NCI-H1436 treated with DMSO at 0.1 percent for 48 hours (cell line): ENCODE measurements at places on chromosomes 12 and 14.

DNA sequence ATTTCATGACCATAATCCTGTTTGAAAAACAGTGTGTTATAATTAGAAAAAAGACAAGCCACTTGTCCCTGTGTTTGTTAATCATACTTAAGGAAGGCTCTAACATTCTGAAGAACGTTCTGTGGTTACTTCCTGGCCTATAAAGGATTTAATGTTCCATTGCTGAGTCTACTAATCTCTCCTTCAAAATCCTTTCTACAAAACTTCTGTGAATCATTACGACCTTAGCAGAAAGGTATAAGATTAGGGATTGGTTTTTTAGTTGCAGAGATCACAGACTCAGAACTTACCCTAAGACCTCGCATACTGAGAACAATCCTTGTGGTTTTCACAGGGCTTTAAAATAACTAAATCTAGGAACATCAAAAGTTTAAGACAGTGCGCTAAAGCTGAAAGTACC is 48.3 kb downstream of the TMCC3 start:
- no peak for DNase-seq

GRCh38 chr14:52106840-52107239 is 38.0 kb upstream of the NID2 start:
- DNase-seq, result no peak

- no peak for DNase-seq
Observed at GRCh38 chr14:67562025-67562775, 29.1 kb downstream of the PLEKHH1 start.

DNA sequence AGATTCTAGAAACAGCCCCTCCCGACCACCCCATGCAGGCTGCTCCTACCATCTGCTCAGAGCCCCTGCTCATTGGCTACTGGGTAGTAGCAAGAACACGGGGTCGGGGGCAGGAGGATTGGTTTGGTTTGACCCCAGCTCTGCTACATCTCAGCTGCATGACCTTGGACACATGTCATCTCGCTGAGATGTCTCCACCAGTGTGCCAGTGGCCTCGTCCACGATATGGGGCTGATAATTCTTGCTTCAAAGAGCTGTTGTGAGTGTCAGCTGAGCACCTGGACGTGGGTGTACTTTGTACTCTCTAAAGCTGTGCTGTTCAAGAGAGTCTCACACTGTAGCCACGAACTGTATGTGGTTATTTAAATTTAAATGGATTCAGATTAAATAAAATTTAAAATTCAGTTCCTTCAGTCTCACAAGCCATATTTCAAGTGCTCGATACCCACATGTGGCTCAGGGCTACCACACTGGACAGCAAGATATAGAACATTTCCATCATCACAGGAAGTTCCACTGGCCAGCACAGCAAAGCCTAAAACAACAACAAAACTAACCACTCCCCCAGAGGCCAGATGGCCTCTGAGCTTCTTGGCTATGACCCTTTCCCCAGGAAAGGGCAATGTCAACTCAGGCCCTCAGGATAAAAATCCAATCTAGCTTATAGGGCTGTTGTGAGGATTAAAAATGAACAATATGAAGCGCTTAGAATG is 18.6 kb downstream of the LTBP2 start:
- no peak for DNase-seq

DNA sequence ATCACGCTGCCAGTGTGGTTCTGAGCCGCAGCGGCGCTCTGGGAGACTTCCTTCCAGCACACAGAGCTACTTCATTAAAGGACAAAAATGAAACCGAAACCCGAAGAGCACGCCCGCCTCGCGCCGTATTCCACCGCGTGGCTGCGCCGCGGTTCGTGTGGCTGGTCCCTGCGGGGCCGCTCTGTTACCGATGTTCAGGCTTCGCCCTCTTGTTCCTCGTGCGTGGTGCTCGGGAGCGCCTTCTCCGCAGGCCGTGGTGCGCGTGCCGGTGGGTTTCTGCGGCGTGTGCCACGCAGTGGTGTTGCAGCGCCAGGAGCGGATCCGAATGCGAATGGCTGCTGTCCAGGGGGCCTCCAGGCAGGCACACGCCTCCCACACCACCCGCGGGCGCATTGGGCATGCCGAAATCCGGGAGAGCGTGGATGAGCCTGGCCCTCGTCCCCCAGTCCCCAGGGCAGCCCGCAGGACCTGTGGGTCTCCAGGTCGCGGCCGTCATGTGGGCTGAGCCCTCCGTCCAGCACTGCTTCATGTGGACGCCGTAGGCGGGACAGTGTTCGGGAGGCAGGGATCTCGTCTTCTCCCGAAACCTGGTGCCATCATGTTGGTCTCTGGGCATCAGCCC is 91.2 kb downstream of the ADGRD1 start:
- DNase-seq, result no peak

GRCh38 chr12:53212931-53213330 is 5.9 kb upstream of the ITGB7 start:
- DNase-seq, result no peak

- no peak for DNase-seq
Observed at GRCh38 chr14:22122829-22123560, 449.4 kb upstream of the OR4E1 start.

- DNase-seq, result no peak
Observed at GRCh38 chr12:25800101-25800500, 158.4 kb upstream of the RASSF8 start.

DNA sequence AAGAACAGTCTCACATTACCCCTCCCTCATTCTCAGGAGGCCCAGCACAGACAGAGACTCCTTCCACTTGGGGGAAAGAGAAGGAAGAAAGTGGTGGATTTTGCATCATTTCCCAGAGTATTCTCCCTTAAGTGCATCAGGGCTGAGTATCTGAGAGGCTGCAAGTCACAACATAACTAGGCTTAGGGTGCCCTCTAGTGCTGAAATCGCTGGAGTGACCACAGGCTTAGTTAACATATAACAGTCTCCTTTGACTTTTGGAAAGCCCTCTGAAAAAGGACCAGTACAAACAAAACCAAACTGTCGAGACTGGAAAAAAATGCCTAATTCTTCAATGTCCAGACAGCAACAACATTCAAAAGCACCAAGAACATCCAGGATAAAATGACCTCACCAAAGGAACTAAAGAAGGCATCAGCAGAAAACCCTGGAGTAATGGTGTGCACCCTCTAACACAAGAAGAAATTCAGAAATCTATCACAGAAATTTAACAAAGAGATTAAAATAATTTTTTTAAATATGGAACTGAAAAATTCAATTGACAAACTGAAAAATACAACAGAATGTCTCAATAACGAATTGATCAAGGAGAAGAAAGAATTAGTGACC is 412.3 kb downstream of the RPS29 start:
- DNase-seq, result no peak

DNA sequence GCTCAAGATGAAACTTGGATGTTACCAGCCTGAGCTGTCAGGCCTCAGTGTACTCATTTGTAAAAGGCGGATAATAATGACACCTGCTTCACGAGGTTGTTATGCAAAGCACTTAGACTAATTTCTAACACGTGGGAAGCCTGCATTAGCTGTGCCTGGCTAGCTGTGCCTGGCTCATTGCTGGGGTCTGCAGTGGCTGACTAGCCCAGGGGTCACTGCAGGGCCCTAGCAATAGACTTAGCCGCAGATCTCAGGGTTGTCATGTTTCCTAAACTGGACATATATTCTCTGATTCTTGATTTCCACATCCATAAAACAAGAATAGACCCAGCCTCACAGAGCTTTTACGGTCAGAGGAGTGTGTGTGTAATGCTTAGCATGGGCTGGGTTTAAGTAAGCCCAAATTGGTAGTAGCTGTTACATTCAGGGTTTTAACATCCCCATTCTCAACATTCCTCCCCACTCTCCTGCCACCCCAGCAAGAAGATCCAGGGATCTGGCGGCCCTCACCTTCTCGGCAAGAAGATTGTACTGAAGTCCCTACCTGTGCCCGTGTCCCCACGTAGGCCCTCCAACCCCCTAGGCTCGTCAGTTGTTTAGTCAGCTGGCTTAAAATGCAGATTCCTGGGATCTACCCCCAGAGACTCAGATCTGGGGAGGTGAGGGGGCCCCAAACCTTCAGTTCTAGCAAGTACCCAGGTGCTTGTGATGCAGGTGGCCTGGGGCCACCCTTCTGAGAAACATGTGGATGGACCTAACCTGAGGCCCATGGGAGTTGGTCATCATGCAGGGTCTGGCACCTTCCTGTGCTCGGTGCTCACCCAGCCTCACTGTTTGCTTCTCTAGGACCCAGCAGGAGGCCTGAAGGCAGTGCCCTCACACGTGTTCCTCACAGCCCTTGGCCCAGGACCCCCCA is 8.6 kb downstream of the NR4A1 start:
- DNase-seq, result no peak

DNA sequence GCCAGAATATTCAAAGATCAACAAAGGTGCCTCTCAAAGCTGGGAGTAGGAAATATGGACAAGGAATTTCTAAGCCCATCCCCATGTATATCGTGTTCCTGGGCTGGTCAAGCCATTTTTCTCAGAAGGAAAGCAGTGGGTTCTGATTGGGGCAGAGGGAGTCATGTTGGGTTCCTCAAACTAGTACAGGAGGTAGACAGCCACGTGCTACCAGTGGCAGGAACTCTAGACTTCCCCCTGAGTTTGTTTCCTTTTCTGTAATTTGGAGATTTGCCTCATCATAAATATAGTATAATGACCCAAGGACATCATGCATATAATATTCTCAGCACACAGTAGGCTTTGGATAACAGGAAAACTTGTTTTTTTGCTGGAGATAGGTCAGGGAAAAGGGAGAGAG is 16.4 kb upstream of the PLEKHH1 start:
- DNase-seq, result no peak

DNA sequence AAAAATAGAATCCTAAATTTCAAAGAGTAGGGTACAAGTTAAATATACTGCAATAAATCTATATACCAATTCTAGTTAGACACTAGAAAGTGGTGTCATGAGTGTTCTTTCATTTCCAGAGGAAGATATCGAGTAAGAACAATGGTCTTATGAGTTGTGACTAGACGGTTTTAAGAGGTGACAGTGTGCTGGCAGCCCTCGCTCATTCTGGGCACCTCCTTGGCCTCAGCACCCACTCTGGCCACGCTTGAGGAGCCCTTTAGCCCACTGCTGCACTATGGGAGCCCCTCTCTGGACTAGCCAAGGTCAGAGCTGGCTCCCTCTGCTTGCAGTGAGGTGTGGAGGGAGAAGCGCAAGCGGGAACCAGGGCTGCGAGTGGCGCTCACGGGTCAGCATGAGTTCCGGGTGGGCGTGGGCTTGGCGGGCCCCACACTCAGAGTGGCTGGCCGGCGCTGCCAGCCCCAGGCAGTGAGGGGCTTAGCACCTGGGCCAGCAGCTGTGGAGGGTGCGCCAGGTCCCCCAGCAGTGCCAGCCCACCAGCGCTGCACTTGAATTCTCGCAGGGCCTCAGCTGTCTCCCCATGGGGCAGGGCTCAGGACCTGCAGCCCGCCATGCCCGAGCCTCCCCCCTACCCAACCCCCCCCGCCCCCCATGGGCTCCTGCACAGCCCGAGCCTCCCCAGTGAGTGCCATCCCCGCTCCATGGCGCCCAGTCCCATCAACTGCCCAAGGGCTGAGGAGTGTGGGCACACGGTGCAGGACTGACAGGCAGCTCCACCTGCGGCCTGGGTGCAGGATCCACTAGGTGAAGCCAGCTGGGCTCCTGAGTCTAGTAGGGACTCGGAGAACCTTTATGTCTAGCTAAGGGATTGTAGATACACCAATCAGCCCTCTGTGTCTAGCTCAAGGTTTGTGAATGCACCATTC is 18.7 kb downstream of the PRKD1 start:
- no peak for DNase-seq

- peak; percentile 71 for DNase-seq
Observed at GRCh38 chr12:52175371-52176350, 16.2 kb downstream of the KRT80 start.

- no peak for DNase-seq
Observed at GRCh38 chr12:57452181-57452936, 2.7 kb upstream of the INHBE start.

DNA sequence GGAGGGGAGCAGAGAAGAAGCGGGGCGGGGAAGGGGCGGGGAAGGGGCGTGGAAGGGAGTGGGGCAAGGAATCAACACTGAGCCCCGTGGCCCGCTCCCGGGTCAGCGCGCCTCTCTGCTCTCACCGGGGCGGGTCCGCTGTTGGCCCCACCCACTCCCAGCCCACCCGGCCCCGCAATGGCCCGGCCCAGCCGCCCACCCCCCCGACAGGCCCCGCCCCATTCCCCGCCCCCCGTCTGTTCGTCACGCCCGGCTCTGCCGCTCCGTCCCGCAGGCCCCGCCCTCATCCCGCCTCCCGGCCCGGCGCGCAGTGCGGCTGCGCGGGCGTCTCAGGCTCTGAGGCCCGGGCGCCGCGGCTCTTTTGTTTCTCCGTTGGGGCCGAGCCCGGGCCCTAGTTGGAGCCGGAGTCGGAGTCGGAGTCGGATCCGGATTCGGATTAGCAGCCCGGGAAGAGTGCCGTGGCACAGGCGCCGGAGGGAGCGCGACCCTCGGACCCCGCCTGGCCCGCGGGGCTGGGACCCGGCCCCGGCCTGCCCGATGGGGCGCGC is at the start of gene ULK1:
TSS of gene ULK1 (plus strand) at position 310 of the 548 bp plus-strand sequence. CDS start 380 bp downstream, outside the sequence.
- peak; percentile 74 for DNase-seq

- DNase-seq, result no peak
Observed at GRCh38 chr12:110123919-110124268, 263 bp upstream of the IFT81 start.

DNA sequence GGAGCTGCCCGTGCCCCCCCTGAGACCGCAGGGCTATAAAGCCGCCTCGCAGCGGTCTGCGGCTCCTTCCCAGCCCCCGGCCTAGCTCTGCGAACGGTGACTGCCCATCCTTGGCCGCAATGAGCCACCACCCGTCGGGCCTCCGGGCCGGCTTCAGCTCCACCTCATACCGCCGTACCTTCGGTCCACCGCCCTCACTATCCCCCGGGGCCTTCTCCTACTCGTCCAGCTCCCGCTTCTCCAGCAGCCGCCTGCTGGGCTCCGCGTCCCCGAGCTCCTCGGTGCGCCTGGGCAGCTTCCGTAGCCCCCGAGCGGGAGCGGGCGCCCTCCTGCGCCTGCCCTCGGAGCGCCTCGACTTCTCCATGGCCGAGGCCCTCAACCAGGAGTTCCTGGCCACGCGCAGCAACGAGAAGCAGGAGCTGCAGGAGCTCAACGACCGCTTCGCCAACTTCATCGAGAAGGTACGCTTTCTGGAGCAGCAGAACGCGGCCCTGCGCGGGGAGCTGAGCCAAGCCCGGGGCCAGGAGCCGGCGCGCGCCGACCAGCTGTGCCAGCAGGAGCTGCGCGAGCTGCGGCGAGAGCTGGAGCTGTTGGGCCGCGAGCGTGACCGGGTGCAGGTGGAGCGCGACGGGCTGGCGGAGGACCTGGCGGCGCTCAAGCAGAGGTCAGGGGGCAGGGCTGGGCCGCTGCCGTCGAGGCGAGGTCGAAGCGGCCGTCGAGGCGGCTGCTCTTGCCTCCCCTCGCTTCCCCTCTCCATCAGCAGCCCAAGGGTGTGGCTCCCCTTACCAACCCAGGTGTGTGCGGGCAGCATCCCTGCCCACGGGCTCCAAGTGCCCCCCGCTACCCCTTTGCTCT is at the start of gene PRPH:
TSS of gene PRPH (plus strand) at position 66 of the 855 bp plus-strand sequence. CDS start at position 120, 54 bp downstream.
- DNase-seq, result no peak

GRCh38 chr14:72104011-72104613 is 171.9 kb downstream of the RGS6 start:
- DNase-seq, result no peak

- no peak for DNase-seq
Observed at GRCh38 chr14:36973806-36974442, 198.5 kb downstream of the SLC25A21 start.

- no peak for DNase-seq
Observed at GRCh38 chr12:50988051-50988450, 35.7 kb downstream of the HIGD1C start.

- no peak for DNase-seq
Observed at GRCh38 chr14:60051721-60052221, 40.0 kb upstream of the PCNX4 start.
